GM13976 (cell line): ENCODE measurements at places on chromosomes 1 and 21.

DNA sequence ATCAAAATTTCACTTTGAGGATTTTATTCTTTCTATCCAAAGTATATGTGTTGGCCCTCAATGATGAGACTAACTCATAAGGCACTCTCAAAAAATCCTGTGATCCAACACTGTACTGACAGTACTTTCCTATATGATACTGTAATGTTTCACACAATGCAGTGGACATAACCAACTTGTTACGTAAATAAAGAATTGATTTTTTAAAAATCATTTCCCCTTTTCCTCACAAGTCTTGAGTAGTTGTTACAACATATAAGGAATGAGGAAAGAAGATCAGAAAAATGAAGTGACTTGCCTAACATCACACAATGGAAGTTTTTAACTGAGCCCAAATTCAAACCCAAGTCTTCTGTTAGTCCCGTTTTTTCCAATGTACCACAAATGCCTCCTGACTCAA is 17.2 kb downstream of the PTP4A2 start:
- no peak for DNase-seq

GRCh38 chr1:44890007-44890406 is 47.0 kb upstream of the PTCH2 start:
- DNase-seq: no peak

DNA sequence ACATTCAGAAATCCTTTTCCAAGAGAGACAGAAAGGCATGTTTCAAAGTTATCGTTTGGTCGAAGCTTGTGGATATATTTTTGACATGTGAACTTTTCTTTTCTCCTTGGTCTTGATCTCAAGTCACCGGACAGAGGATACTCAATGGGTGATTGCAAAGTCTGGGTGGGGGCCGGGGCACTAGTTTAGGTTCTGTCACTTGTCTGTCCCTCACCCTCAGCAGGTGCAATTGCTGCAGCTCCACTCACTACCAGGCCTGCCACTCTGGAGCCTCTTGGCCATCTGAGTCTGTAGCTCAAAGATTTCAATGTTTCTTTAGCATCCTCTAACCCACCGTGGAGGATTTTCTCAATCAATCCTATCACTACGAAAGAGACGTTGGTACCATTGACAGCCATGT is 246.0 kb upstream of the C1orf174 start:
- no peak for DNase-seq

DNA sequence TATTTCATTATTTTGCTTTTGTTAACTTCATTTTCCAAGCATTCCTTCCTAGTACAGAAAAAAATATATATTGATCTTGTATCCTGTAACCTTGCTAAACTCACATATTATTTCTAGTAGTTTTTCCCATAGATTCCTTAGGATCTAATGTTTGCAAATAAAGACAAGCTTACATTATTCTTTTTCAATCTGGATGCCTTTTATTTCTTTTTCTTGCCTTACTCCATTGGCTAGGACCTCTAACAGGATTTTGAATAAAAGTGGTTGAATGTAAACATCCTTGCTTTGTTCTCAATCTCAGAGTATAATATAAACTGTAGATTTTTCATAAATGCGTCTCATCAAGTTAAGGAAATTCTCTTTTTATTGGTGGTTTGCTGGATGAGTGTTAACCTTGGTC is 74.5 kb upstream of the GUCA2A start:
- DNase-seq: no peak

GRCh38 chr1:205247130-205247921 is 19.6 kb downstream of the TMCC2 start:
- DNase-seq: no peak

DNA sequence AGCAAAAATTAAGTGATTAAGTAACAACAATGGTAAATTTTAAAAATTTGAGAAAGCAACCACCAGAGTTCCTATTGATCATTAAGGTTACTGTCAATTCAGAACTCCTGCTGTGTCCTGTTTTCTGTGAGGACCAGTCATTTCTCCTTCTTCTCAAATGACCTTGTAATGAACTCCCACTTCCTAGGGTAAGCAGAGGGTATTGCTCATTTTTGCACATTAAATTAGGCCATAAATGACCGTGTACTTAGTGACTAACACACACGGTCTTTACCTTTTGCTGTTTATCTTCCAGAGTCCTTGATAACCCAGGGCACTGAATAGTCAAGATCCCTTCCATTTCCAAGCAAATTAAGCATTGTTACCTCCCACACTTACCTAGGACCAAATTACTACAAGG is 227.5 kb upstream of the LYPLAL1 start:
- no peak for DNase-seq

- no peak for DNase-seq
Observed at GRCh38 chr1:33329600-33330305, 8.9 kb upstream of the A3GALT2 start.

GRCh38 chr1:118692143-118692542 is 296.0 kb downstream of the TBX15 start:
- no peak for DNase-seq

DNA sequence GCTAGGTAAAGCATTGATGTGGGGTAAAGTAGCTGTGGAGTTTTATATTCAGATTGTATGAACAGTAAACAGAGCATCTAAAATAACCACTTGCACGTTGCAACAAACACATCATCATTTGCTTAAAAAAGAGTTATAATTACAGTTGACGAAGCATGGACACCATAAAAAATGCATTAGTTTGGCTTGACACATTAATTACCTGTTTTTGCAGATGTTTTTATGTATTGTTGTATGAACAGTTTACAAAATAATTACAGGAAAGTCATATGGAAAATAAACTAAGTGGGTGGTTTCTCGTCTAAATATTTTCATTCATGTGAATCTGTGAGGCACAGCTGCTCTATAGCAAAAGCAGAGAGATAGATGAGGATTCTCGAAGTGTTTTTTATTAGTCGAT is 108.3 kb downstream of the RPS6KC1 start:
- no peak for DNase-seq

- DNase-seq: no peak
Observed at GRCh38 chr1:33292726-33293340, 28.1 kb downstream of the A3GALT2 start.

GRCh38 chr1:168110896-168111545 is 25.7 kb downstream of the GPR161 start:
- no peak for DNase-seq

DNA sequence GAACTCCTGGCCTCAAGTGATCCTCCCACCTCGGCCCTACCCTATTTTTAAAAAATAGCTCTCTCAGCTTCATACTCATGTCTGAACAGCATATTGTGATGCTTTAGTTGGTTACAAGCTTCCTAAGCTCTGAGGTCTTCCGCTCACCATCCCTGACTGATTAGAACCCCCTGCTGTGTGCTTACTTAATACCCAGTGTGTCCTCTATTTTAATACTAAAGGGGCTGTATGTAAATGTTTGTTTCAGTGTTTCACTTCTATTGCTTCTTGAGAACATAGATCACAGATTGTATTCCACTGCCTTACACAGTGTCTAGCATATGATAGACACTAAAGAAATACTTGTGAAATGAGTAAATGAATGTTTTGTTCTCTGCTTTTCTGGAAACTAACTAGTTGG is 29.8 kb downstream of the ZYG11B start:
- no peak for DNase-seq

DNA sequence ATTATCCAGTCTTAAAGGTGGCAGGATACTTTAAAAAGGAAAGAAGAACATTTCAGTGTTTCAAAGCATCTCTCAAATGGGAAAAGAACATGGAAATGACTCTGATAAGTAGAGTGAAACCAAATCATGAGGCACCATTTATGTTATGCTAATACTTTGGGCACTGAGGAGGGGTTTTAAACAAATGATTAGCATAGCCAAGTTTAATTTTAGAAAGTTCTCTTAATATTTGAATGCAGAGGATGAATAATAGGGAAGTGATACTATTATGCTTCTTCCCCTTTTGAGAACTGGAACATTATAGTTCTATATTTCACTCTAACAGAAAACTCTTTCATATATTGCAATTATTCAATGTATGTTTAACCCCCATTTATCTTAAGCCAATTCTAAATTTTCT is 1181.9 kb upstream of the PRMT6 start:
- DNase-seq: peak; percentile 12

GRCh38 chr1:44549510-44549909 is 124.8 kb downstream of the TMEM53 start:
- no peak for DNase-seq

DNA sequence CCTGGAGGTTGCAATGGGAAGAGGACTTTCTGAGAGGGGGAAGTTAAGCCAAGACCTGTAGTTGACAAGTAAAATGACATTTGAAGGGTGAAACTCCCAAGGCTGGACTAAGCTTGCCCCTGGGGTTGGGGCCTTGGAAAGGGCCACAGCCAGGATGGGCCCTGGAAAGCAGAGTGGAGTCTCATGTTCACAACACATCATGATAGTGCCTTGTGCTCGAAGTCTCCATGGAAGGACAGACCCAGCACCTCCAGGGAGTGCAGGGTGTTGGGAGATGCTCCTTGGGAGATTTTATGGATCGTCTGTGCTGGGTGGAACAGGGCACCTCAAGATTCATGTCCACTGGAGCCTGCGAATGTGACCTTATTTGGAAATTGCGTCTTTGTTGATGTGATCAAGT is 55.6 kb upstream of the ACTRT2 start:
- no peak for DNase-seq

GRCh38 chr1:18151436-18152122 is 44.0 kb downstream of the IGSF21 start:
- DNase-seq: no peak

DNA sequence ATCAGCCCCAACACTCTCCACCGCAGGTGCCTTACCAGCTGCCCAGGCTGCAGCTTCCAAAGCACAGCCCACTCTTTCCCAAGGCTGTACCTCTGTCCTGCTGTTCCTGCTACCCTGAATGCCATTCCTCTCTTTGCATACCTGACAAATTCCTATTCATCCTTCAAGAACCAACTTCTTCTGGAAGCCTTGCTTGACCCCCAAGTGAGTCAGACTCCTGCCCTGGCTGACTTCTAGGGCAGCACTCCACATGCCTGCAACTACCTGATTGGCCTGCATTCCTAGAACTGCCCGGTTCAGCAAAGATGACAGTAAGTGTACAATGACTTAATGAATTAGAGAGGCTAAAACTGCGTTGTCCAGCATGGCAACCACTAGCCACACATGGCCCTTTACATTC is 20.8 kb upstream of the PDZK1IP1 start:
- DNase-seq: no peak
